ENCODE measurements at places on chromosomes 3 and 15.

- DNase-seq, result no peak
These were observed 1042.7 kb downstream of the MCTP2 start for GRCh38 chr15:95274101-95274500.

DNA sequence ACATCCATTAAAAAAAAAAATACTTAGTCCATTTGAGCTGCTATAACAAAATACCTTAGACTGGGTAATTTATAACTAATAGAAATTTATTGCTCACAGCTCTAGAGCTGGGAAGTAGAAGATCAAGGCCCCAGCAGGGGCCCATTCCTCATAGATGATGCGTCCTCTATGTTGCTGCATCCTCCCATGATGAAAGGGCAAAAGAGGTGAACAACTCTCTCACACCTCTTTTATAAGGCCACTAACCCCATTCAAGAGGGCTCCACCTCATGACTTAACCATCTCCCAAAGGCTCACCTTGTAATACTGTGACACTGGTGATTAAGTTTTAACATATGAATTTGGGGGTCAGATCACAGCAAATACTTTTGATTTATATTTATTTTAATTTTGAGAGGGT lies 3.0 kb upstream of the TLNRD1 start:
- DNase-seq, result no peak

- DNase-seq, result no peak
These were observed 155.6 kb upstream of the GOLIM4 start for GRCh38 chr3:168251371-168251770.

- peak; percentile 31 for DNase-seq
These were observed 875 bp upstream of the NT5DC2 start for GRCh38 chr3:52534281-52535183.

- DNase-seq, result no peak
These were observed 565.3 kb downstream of the CADM2 start for GRCh38 chr3:85524104-85524503.

GRCh38 chr15:33679061-33679460 lies 289.2 kb upstream of the CHRM5 start:
- no peak for DNase-seq

GRCh38 chr3:10196389-10197052 lies 31.8 kb downstream of the IRAK2 start:
- peak; percentile 69 for DNase-seq

DNA sequence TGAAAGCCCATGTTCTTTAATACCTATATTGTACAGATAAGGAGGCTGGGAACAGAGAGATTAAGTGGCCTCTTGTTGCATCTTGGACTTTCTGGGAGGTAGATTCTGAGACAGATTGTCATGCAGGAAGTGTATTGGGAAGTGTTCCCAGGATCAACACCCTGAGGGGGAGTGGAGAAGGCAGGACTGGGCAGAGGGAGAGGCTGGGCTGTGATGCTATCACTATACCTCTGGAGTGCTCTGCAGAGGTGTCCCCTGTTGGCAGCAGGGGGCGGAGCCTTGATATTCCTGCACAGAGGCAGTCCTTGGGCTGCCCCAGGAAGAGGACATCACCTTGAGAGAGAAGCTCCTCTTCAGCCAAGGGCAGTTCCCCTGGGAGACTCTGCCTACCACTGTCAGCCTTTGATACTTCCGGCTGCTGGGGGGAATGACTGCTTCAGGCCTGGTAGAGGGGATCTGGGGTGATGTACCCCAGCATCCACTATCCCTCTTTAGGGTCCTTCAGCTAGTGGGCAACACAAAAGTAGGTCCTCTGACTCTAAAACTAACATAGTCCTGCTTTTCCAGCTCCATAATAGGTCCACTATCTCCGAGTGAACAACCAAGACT lies 97.4 kb upstream of the RNU6-1 start:
- DNase-seq, result no peak

DNA sequence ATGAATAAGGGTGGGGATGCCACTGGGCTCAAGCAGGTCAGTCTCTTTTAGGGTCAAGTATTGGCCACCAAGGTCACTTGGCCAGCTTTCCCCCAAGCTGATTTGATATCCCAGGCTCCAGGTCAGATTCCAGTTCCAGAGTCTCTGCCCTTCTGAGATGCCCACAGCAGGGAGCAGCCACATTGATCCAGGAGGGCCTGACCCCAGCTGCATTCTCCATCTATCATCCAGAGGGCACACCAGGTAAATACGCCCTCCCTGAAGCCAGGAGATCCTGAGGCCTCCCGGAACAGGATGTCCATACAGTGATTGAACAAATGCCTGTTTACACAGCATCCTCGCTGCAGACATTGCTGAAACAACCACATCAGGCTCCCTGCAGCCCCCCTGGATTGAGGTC lies 264.6 kb upstream of the TLE3 start:
- DNase-seq, result no peak

DNA sequence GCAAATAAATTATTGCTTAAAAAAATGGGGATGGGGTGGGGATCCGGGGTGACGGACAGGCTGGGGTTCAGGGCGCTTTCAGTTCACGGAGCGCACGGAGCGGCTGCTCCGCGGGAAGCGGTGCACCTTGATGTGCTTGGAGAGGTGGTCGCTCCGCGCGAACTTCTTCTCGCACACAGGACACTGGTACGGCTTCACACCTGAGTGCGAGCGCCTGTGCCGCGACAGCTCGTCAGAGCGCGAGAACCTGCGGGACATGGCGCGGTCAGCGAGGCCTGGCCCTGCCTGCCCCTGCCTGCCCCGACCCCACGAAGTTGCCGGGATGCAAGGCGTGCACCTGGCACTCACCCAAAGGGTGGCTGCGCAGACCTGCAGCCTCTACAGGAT lies 13.6 kb downstream of the KLF15 start:
- DNase-seq, result no peak

DNA sequence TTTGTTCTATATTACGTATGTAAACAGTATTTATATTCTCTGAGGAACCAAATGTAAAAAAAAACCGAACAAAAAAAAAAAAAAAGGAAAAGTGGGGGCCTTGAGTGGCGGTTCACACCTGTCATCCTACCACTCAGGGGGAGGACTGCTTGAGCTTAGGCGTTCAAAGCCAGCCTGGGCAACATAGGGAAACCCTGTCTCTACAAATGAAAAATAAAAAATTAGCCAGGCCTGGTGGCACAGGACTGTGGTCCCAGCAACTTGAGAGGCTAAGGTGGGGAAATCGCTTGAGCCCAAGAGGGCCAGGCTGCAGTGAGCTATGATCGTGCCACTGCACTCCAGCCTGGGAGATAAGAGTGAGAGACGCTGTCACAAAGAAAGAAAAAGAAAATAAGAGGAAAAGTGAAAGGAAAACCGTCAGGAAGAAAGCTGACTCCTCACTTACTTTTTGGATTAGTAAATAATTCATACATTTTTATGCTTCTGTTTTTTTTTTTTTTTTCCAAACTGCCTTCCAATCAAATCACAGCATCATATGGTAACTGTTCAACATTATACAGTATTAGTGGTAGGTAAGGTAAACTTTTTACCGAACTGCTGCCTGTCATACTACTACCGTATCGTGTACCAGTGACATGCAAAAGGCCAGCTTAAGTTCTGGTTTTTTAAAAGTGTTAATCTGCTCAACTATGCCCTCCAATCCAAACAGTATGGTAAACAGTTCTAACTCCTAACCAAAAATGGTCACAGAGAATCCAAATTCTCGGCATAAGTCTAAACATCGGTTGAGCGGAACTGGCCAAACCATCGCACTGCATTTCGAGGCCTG lies 1.2 kb downstream of the PHC3 start:
- peak; percentile 31 for DNase-seq

DNA sequence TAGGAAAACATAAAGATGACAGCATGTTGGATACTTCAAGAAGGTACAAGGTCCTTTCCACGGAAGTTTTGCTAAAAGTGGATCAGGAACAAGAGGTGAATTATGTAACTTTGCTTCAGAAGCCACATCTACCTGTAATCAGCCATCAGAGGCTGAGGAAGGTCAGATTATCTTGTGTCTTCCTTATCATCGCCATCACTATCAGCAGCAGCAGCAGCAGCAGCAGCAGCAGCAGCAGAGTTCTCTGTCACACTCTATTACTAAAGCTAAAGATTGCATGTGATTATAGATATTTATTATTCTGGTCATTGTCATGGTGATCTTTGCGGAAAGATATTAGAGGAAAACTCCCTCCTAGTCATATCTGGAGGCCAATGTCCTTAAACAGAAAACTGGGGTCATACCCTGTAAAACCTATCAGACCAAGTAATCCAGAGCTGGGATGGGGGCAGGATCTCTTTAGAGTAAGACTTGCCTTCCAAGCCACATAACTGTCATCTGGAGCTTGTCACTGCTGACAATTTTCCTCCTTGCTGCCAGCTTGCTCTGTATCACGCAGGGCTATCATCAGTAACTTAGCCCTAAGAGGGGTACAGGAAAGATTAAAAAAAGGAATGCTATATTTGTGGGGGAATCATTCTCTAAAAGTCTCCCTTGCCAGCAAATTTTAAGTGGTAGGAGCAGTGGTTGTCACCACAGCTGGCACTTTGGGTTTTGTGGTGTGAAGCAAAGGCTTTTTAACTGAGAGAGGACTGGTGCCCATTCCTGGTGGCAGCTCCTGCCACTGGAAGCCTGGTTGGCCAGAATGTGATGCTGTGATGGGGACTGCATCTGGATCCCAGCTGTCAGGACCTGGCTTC lies 130.9 kb upstream of the RASGRP1 start:
- DNase-seq, result no peak

DNA sequence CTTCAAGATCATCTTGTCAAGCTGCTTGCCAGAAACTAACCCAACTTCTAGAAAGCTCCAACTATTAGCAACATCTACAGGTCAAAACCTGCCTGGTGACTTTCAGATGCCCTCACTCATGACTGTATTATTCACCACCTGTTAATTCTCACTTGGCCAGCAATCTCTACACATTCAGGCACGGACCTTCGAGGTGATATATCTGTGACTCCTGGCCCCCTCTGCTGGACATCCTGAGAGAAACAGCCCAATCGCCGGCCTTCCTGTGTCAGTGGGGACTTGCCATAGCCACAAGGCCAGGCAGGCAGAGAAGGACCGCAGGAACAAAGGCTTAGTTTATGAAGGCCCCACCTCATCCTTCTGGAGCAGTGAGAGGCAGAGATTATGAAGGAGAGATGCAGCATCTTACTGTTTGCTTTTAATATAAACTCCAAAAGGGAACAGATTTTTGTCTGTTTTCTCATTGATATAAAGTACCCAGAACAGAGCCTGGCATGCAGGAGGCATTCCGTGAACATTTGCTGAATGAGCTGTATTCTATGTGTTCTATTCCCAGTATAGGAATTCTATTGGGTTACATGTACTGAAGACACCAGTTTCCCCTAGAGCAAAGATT lies 24.4 kb upstream of the OCA2 start:
- DNase-seq, result peak; percentile 77

GRCh38 chr3:89315750-89316470 lies 208.5 kb downstream of the EPHA3 start:
- no peak for DNase-seq

- no peak for DNase-seq
These were observed 459.6 kb downstream of the NLGN1 start for GRCh38 chr3:173857154-173857553.

DNA sequence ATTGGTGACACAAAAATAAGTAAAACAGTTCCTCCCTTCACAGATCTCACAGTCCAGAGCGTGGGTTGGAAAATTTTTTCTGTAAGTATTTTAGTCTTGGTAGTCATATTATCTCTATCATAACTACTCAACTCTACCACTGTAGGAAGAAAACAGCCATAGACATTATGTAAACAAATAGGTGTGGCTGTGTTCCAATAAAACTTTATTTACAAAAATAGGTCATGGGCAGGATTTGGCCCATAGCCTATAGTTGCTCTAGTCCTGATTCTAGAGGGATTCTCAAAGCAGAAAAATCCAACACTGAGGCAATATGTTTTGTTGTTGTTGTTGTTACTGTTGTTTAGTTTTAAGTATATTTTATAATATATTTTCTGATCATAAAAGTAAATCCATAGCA lies 206.1 kb upstream of the GADL1 start:
- DNase-seq, result no peak

GRCh38 chr3:138082085-138082991 lies 33.1 kb downstream of the DZIP1L start:
- DNase-seq, result peak; percentile 95

DNA sequence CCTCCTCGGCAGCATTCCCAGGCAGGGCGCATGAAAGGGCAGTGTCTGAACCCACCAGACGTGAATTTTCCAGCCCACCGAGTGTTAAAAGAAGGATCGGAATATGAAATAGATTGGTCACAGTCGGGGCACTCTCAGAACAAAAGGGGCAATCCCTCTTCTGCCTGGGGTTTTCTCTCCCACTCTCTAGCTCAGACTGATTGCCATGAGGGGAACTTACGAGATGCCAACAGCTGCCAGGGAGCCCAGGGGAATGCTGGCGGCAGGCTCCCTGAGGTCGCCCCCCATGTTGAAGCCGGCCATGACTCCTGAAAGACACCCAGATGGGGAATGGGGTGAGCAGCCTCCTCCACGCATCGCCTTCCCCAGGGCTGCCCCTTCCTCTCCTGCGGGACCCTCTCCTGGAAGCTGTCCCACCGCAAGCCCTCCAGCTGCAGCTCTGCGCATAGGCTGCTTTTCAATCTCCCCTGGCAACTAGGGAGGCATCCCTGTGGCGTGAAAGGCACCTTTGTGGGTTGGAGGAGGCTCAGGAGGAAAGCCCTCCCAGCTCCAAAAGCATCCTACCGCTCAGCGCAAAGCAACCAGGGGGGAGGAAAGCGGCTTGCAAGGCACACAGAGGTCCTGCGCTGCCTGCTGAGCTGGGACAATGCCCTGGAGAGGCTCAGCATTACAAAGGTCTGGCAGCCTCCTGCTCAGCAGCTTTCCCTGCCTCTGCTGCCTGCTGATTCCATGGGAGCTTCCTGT lies 64.8 kb upstream of the HEG1 start:
- peak; percentile 32 for DNase-seq

GRCh38 chr3:190272747-190273146 lies 49.5 kb downstream of the CLDN1 start:
- no peak for DNase-seq
